ENCODE measurements at places on chromosomes 11 and 22. TPM values are rescaled to one million over a fixed set of nuclear protein-coding genes. Genes with fewer than 3 reads are reported as not detected.

APOA1 gene
- total RNA-seq, result 0.29 TPM

VPS37C gene
- 16.8 TPM for total RNA-seq

MMP10 gene
- total RNA-seq, result not detected

SEZ6L gene
- total RNA-seq, result not detected

PDGFB gene
- total RNA-seq, result not detected

OR4D5 gene
- not detected for total RNA-seq

DNA sequence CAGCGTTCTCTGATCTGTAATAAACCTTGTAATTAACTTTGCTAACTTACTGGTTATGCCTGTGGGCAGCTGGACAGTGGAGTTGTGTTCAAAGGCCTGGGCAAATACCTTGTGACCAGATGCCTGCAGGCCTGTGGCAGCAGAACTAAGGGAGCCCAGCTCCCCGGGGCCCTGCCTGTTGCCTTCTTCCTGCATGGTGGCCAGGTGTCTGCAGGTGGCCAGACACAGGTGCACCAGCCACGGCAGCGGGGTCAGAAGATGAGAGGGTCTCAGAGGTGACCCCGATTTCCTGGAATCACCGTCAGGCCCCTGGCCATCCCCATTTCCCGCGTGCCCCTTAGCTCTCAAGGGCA lies 127.2 kb downstream of the OSBP2 start:
- DNase-seq, result no peak

DNA sequence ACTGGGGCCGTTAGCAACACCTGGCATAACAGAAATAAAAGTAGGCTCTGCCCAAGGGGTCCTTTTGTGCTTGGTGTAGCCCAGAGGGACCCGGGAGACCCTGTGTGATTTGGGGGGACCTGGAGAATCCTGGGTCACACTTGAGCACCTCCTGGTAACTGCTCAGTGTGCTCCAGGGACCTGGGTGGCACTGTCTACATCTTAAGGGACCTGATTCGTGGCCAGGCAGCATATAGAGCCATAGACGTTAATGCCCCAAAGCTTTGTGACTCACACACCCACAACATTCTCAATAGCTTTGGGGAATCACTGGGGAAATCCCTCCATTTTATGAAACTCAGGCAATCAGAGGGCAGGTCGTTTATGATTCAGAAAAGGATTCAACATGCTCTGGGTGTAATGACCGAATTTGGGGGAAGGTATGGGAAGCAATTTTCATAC lies 3.6 kb upstream of the IGF2 start:
- DNase-seq, result peak; percentile 97

DNA sequence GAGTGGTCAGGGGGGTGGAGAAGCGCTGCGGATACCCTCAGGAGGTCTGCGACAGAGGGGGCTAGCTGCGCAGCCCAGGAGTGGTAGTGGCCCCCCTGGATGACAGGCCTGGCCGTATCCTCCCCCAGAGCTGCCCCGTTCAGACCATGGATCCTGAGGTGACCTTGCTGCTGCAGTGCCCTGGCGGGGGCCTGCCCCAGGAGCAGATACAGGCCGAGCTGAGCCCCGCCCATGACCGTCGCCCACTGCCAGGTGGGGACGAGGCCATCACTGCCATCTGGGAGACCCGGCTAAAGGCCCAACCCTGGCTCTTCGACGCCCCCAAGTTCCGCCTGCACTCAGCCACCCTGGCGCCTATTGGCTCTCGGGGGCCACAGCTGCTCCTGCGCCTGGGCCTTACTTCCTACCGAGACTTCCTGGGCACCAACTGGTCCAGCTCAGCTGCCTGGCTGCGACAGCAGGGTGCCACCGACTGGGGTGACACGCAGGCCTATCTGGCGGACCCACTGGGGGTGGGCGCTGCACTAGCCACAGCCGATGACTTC lies 505 bp downstream of the NUDT22 start:
- DNase-seq, result no peak

GRCh38 chr11:35937700-35938099 lies 6.2 kb upstream of the LDLRAD3 start:
- no peak for DNase-seq

- DNase-seq, result peak; percentile 86
Observed at GRCh38 chr11:124612567-124613246, 1.5 kb downstream of the PANX3 start.

GRCh38 chr22:37240240-37240940 lies 3.7 kb downstream of the RAC2 start:
- DNase-seq, result no peak

GRCh38 chr11:62896049-62896448 lies 15.4 kb downstream of the SLC3A2 start:
- DNase-seq, result no peak

DNA sequence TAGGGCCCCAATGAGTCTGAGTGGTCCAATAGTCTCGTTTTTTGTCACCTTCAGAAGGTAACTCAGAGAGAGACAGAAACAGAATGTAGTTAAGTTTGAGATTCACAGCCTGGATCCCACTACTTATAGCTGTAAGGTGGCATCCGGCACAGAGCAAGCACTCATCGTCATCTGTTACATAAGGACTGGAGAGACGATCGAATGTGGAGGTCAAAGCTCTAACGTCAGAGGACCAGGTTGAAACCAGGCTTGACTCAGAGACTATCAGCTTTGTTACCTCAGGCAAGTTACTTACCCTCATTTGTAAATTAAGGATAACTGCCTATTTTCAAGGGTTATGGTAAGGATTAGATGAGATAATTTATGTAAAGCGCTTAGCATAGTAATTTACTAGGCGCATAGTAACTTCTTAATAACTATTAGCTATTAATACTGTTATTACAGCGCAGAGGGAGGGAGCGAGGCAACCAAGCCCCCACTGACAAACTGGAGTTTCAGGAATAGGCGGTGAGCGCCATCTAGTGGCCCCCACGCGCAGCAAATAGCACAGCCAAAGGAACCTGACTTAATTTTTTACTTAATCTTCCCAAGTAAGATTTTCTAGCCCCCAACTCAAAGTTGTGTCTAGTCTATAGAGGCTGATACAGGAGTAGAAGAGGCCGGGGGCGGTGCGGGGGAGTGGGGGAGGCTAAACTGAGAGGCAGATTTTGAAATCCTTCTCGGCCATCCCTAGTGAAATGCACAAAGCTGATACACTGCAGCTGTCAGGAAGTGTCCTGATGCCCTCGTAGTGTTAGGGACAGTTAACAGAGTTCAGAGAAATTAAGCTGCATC lies 29.0 kb upstream of the API5 start:
- peak; percentile 79 for DNase-seq
